IPS DF 19.7 (cell line): ENCODE measurements at places on chromosomes 5 and 9.

DNA sequence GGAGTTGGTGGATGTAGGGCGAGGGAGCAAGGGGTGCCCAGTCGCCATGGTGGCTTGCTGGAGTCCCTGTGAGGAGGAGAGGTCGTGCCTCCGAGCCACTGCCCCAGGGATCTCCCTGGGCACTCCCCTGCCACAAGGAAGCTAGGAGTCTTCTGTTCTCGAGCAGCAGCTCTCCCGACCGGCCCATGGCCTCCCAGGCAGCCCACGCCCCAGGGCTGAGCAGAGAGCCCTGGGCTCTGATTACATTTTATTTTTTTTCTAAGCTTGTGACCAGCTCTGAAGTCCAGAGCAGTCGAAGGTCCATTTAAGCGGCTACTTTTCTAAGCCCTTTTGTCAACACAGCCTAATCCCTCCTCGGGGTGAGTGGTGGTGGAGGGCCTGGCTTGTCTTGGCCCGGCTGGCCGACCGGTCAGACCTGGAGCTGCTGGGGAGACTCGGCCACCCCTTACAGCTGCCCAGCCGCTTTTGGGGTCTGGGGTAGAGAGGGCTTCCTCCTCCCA, 2.1 kb downstream of the RXRA start:
- no peak for DNase-seq

- no peak for DNase-seq
Observed at GRCh38 chr5:101482931-101483330, 579.8 kb upstream of the ST8SIA4 start.

DNA sequence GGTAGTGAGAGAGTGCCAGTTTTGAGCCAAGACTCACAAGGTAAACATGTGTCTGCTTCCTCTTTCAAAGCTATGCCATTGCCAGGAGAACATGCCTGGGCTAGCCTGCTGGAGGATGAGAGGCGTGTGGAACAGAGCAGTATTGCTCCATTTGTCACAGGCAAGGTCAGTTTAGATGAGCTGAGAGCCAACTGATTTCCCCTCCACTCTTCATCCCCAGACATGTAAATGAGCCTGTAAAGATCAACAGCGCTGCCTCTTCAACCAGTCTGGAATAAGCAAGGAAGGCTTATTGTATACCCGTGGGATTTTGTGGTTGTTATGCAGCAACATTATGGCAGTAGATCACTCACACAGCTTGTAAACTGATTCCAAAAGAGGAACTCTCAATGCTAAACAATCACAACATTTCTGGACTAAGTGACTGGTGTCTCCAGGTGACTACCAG, 8.2 kb upstream of the GDNF start:
- DNase-seq: no peak

DNA sequence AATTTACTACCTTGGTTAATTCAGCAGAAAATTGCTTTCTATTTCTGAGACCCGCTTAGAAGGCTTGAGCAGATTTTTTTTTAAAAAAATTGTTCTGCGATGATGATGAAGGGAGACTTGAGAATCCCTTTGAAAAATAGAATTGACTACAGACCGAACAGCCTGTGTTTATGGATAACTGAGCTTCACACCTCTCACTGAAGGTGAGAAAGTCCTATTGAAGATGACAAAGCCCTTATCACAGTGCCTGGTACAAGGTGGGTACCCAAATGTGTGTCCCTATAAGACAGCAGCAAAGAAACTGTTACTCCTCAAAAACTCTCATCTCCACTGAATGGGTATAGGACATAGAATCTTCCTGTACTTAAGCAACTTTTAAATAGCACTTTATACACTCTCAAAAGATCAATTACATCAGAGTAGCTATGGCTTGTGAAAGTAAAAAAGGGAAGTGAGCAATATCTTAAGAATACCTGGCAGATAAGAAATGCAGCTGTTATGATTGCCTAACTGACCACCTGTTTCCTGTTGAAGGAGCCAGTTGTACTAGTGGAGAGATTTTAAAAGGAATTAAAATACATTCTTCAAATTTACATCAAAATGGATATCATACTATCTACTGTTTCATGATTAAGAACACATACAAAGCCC, 419.7 kb downstream of the CHSY3 start:
- DNase-seq: no peak

DNA sequence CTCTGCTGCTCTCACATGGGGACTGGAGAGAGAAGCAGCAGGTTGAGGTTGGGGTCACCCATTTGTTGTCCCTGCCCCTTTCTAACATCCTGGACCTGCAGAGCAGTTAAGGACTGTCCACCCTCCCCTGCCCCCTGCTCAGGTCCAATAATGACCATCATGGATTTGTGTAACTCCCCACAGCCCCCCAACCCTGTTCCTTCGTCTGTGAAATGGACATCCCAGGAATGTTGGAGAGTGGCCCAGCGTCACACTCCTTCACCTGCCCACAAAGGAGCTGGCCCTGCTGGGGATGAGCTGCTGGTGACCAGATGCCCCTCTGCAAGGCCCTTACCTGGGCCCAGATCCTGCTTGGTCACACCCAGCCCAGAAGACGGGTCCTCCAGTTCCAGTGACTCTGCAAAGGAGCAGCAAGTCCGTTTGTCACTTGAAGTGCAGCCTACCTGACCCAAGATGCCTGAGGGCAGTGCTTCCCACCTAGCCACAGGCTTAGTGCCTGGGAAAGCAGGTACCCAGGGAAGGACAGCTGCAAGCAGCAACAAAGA, 10.4 kb downstream of the CD74 start:
- no peak for DNase-seq
